ENCODE measurements at places on chromosomes 16 and 17.
A peak's percentile ranks its signal among the peaks of the same experiment; 100 is the strongest.

DNA sequence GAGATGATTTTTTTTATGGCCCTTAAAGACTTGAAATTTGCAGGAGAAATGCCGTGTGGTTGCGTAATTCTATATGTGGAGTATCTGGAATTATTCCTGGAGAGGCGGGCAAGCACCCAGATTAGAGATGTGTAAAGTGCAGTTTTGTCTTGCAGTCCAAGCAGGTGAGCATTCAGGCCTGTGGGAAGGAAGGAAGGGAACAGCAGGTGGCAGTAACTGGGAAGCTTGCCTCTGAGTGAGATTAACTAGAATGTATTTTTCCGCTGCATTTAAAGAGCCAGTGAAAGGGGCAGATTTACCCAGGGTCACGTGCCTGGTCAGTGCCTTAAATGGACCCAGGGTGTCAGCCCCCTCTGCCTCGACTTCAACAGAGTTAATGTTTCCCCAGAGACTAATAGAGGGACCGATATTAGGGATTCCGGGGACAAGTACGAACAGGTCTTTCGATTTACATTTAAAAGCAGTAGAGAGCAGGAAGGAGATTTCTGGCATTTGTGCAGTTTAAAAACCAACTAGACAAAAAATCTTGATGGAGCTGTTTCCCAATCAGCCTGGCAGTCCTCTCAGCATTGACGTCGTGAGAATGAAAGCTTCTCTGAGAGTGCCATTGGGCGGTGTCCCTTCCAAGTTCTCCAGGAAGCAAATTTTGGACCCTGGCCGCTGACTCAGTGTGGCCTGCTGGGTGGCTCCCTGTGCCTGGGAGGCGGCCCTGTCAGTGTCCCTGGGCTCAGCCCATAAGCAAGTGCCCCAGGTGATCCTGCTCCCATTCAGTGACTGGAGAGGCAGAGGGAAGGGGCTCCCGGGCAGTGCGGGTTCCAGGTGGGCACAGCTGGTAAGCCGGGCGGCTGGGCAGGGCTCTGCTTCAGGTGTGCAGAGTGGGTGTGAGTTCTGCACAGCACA is 38.2 kb downstream of the KSR1 start:
- H3K4me1 ChIP-seq, result peaks cover 9% of the 10 kb centered on the region
- no peaks in the 10 kb centered on the region for H3K36me3 ChIP-seq
- peak; percentile 69 for DNase-seq
- no peaks in the 10 kb centered on the region for H3K27me3 ChIP-seq

GRCh38 chr17:44557651-44558285 is 484 bp downstream of the FZD2 start:
- peak overlapping the region; percentile 67 for H3K4me3 ChIP-seq
- peaks cover 18% of the 10 kb centered on the region for H3K4me1 ChIP-seq
- DNase-seq, result peak; percentile 71
- H3K27ac ChIP-seq, result peak overlapping the region; percentile 91
- no peaks in the 10 kb centered on the region for H3K36me3 ChIP-seq

DNA sequence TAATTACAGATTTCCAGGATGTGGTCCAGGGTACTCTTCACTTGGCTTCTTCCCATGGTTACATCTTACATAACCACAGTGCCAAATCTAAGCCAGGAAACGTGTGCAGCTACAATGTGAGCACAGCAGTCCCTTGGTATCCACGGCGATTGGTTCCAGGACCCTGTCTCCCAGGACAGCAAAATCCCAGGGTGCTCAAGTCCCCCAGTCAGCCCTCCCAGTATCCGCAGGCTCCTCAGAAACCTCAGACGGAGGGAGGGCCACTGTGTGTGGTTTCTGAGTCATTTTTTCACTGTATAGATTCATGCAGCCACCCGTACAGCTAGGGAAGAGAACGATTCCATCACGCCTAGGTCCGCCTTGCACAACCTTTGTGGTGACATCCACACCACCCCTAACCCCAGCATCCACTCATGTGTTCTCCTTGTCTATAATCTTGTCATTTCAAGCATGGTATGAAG is 11.1 kb upstream of the ATP2C2 start:
- DNase-seq, result no peak
- no peak overlapping the region for H3K27ac ChIP-seq
- H3K4me3 ChIP-seq, result no peak overlapping the region
- no peaks in the 10 kb centered on the region for H3K4me1 ChIP-seq
- no peaks in the 10 kb centered on the region for H3K27me3 ChIP-seq

GRCh38 chr17:65218261-65218660 is 81.1 kb downstream of the RGS9 start:
- no peaks in the 10 kb centered on the region for H3K36me3 ChIP-seq
- H3K4me3 ChIP-seq, result no peak overlapping the region

DNA sequence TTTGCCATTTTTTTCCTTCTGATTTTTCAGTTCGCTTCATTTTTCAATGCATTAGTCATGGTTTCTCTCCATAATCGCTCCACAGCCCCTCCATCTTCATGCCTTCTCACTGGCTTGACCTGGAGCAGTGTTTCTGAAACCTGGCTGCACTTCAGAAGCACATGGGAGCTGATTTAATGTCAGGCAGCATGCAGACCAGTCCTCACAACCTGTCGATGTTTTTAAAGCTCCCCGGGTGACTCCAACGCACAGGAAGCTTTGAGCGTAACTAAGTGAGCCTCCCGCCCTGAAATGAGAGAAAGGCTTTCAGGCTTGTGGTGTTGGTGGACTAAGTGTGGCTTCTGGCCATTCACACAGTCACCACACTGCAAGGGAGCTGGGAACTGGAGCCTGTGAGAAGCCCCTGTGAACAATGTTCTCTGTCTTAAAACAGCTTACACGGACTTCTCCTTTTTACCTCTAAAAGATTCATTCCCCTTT is 16.8 kb upstream of the DRG2 start:
- H3K36me3 ChIP-seq, result no peaks in the 10 kb centered on the region
- no peak overlapping the region for H3K27ac ChIP-seq
- peak; percentile 35 for DNase-seq

- H3K27me3 ChIP-seq, result no peaks in the 10 kb centered on the region
- no peaks in the 10 kb centered on the region for H3K36me3 ChIP-seq
- no peak overlapping the region for H3K4me3 ChIP-seq
Measured at GRCh38 chr16:68999114-68999513, 106.3 kb upstream of the HAS3 start.

- no peaks in the 10 kb centered on the region for H3K4me1 ChIP-seq
- no peak overlapping the region for H3K4me3 ChIP-seq
- H3K36me3 ChIP-seq, result no peaks in the 10 kb centered on the region
- H3K27ac ChIP-seq, result no peak overlapping the region
- peak; percentile 21 for DNase-seq
- no peaks in the 10 kb centered on the region for H3K27me3 ChIP-seq
Measured at GRCh38 chr17:79476074-79476652, 134.7 kb downstream of the RBFOX3 start.

GRCh38 chr16:1793578-1794220 is at the start of gene IGFALS:
Gene IGFALS (minus strand): TSS chr16:1793705. CDS start chr16:1793652, 53 bp downstream.
- no peak within 1 kb of the TSS for H3K4me3 ChIP-seq
- DNase-seq, result no peak
- H3K27me3 ChIP-seq, result no peaks in the 10 kb centered on the region
- H3K4me1 ChIP-seq, result no peaks in the 10 kb centered on the region
- no peak within 1 kb of the TSS for H3K27ac ChIP-seq

Measured in mesendoderm (in vitro differentiated cells).